CD4-positive, alpha-beta T cell treated with Interleukin-4 for 1 hour (primary cell): ENCODE measurements at places on chromosomes 11 and 22.

GRCh38 chr11:13450832-13451397, 12.1 kb downstream of the BTBD10 start:
- no peak for DNase-seq

DNA sequence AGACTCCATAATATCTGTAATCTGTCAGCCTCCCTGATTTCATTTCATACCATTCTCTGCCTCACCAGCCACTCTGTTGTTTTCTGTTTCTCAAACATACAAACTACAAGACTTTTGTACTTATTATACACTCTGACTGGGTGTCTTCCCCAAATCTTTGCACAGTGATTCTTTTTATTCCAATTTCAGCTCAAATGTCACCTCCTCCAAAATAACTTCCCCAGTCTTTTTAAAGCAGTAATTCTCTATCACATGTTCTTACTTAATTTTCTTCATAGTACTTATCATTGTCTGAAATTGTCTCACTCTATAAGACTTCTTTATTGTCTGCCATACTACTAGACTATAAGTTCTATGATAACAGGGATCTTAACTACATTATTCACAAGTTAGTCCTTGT, 19.6 kb downstream of the SOX6 start:
- no peak for DNase-seq

- no peak for DNase-seq
Observed at GRCh38 chr11:30171661-30172060, 59.2 kb upstream of the FSHB start.

GRCh38 chr11:96097844-96098421, 174.0 kb upstream of the MTMR2 start:
- DNase-seq, result no peak

GRCh38 chr11:74710281-74710938, 20.8 kb downstream of the CHRDL2 start:
- DNase-seq, result no peak

- DNase-seq, result no peak
Observed at GRCh38 chr11:2740275-2740940, 40.6 kb upstream of the KCNQ1OT1 start.

DNA sequence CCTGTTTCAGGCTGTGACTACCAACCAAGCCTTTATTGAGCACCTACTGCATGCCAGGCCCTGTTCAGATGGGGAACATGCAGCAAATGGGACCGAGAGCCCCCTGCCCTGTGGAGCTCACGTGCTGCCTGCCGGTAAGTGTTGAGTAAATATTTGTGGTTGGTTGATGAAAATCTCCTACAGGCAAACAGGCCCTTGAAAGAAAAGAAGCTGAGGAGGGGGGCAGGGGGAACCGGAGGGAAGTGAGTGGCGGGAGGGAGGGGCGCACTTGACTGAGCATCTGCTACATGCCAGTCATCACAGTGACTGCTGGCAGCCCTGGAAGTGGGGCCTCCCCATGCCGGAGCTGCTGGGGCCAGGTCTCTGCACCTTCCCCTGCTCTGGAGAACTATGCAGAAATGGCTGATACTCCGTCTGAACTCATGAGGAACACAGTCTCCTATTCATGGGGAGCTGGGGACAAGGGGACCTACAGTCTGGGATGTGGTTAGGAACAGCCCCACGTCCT, 34.2 kb downstream of the MACROD1 start:
- no peak for DNase-seq

DNA sequence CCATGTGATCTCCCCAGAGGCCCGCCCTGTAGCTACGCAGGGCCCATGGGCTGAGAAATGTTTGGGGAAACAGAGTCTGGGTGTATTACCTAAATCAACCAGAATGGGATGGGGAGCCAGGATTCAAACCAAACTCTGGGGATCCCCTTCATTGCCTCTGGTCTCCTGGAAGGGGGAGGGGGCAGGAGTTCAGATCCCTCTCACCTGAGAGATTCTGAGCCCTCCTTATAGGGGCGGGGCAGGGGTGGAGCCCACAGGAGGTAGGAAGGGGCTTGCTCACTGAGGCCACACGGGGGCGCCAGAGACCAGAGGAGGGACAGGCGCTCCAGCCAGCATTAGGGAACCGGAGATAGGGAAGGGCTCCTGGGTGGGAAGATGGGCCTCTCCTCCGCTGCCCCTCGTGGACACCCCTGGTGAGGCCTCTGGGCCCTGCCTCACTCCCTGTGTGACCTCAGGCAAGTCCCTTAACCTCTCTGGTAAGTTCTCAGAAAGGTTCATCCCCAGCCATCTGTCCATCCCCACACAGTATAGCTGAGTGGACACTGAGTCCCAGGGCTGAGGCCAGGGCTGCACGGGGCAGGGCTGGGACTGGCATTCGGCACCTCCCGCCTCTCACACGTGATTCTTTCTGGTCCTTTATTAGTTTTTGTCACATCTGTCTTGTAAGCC, 2.7 kb upstream of the CDC42BPG start:
- DNase-seq, result peak; percentile 91

GRCh38 chr11:128548649-128549255, 38.6 kb downstream of the ETS1 start:
- DNase-seq, result peak; percentile 24
